ENCODE measurements at places on chromosomes 3 and 15. TPM values are rescaled to one million over a fixed set of nuclear protein-coding genes. Genes with fewer than 3 reads are reported as not detected.

Gene UBAP1L
- 8.4 TPM for polyA plus RNA-seq

Gene CD200R1
- polyA plus RNA-seq: 3.7 TPM

GRCh38 chr3:102761766-102762165 is 327.0 kb downstream of the ZPLD1 start:
- no peak for DNase-seq

GRCh38 chr15:64019764-64020163 is 26.5 kb downstream of the DAPK2 start:
- DNase-seq: no peak

- DNase-seq: no peak
These were observed 43.6 kb downstream of the RAF1 start for GRCh38 chr3:12620305-12620704.

DNA sequence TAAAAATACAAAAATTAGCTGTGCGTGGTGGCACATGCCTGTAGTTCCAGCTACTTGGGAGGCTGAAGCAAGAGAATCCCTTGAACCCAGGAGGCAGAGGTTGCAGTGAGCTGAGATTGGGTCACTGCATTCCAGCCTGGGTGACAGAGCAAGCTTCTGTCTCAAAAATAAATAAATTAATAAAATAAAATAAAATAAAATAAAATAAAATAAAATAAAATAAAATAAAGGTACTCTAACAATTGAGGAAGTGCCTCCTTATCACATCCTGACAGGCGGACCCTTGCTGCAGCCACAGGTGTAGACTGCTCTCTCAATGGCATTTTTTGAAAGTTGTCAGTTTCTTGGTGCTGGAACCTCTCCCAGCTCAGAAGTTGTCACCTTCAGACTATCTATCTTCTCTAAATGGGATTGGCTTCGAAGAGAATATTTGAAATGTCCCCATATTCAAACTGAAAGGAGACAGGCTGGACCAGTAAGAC is 304.1 kb downstream of the RORA start:
- DNase-seq: no peak

DNA sequence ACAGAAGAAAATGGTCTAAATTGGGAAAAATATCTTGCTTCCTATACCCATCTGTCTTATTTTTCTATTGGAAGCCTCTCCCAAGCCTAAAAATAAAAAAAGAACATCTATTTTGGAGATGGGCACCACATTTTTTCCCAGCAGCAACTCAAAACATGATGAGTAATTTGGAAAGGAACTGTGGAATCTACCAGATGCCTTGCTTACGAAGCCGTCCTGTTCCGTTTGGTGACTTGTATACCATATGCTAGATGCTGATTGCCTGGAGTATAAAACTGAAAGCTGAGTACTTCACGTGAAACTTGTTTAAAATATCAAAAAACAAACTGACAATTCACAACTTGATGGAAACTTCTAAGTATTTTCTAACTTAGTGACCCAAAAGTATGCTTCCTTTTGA is 491.0 kb downstream of the ROBO2 start:
- DNase-seq: no peak

GRCh38 chr15:71685420-71685993 is 124.8 kb upstream of the NR2E3 start:
- DNase-seq: no peak

GRCh38 chr3:123618768-123619484 is 34.1 kb upstream of the HACD2 start:
- peak; percentile 53 for DNase-seq

- DNase-seq: no peak
These were observed 137.0 kb downstream of the ARPP21 start for GRCh38 chr3:35776346-35776745.

- no peak for DNase-seq
These were observed 76.4 kb upstream of the SLC4A7 start for GRCh38 chr3:27560484-27561056.

- DNase-seq: no peak
These were observed 90.4 kb downstream of the SUCLG2 start for GRCh38 chr3:67564008-67564407.

GRCh38 chr3:58471025-58471887 is 20.6 kb upstream of the KCTD6 start:
- no peak for DNase-seq

GRCh38 chr3:146502887-146503460 is 33.6 kb upstream of the PLSCR2 start:
- no peak for DNase-seq

- DNase-seq: peak; percentile 32
These were observed 1.4 kb upstream of the KAT2B start for GRCh38 chr3:20038699-20039465.

Gene DUOXA2
- polyA plus RNA-seq: not detected

DNA sequence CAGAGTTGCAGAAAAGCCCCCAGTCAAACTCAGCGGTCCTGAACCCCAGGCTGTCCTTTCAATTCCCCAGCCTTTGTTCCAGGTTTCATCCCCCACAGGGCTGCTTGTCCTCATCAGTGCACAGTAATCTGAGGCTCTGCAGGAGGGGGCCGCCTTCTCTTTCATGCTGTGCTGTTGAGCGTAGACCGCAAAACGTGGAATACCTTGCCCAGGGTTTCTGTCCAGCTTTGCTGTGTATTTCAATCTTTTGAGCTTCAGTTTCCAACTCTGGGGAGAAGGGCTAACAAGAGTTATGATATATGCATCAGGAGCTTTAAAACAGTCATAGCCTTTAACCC is 64.8 kb downstream of the FAM43A start:
- no peak for DNase-seq

- no peak for DNase-seq
These were observed 111.4 kb upstream of the RBMS3 start for GRCh38 chr3:29169451-29169850.

- no peak for DNase-seq
These were observed 300.4 kb upstream of the RASGRP1 start for GRCh38 chr15:38864827-38865581.

GRCh38 chr3:19931180-19931692 is 2.8 kb downstream of the EFHB start:
- DNase-seq: peak; percentile 52

Gene LHFPL4
- polyA plus RNA-seq: not detected

- no peak for DNase-seq
These were observed 28.3 kb downstream of the MKRN2 start for GRCh38 chr3:12585181-12585580.

DNA sequence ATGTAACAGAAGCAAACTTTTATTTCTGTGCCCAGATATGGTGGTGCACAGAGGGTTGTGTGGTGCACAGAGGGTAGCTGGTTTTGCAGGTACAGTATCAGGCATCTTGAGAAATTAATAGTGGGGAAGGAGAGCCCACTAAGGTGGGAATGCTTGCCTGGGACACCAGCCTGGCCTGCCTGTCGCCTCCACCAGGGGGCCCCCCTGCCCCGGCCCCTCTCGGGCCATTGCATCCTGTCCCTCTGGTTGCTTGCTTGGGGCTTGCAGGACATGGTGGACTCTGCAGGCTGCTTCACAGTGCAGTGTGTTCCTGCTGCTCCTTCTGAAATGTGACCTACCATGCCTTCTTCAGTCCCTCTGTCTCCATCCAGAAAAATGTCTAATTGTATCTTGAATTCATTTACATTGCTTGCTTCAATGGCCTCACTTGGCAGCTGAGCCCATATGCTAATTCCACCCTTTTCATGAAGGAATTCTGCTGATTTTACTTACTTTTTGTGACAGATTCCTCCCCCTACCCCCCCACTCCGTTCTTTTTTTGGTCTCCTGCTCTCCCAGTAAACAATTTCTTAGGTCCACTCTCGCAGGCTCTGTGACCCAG is 73.6 kb downstream of the EEFSEC start:
- no peak for DNase-seq

DNA sequence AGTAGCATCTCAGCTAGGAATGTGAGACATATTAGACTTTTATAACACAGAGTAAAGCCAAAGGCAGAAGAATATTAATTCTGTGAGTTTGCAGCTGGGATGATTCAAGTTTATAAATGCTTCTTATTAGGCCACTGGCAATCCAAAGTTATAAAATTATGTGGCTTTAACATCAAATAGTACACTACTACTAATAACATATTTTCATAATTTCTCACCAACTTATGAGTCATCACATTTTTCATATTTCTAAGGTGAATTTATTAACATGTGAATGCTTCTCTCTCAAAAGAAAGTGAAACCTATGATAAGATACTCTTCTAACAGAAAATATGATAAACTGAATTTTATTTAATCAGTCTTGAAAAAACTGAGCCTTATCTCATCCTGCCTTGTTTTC is 1348.2 kb upstream of the ALCAM start:
- no peak for DNase-seq

GRCh38 chr15:74343127-74343796 is 24.2 kb downstream of the CYP11A1 start:
- no peak for DNase-seq

- no peak for DNase-seq
These were observed 130.9 kb downstream of the IL1RAP start for GRCh38 chr3:190644766-190645165.

Gene COLQ
- 2.5 TPM for polyA plus RNA-seq

- no peak for DNase-seq
These were observed 174.8 kb downstream of the CHDH start for GRCh38 chr3:53671192-53671960.

DNA sequence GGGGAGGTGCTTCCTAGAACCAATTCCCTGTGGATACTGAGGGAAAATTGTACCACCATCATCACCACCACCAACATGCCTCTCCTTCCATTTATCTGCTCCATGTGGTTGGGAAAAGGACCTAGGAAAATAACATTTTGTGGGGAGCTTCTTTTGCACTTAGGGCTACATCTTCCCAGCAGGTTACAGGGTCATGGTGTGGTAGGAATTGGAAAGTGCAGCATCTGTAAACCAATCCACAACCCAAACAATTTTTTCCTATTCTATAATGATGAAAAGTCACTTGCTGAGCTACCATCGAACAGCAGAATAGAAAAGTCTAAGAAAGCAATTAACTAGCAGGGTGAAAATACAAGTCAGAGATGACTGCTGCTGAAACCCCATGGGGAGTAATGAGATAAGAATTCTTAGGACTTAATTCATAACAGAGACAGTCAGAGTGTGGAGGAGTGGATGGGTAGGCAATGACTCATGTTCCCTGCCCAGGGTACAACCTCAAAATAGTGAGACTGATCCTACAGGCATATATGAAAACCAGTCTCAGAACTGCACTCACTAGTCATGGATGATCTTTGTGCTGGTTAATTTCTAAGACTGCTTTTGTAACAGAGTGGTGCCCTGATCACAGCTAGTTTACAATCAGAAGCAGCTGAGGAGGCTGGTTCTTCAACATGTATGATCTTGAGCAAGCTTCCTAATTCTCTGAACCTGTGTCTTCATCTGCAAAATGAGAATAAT is 38.1 kb upstream of the LEKR1 start:
- DNase-seq: no peak
